Endothelial cell (in vitro differentiated cells): ENCODE measurements at places on chromosomes 2 and 18.
A peak's percentile ranks its signal among the peaks of the same experiment; 100 is the strongest.

DNA sequence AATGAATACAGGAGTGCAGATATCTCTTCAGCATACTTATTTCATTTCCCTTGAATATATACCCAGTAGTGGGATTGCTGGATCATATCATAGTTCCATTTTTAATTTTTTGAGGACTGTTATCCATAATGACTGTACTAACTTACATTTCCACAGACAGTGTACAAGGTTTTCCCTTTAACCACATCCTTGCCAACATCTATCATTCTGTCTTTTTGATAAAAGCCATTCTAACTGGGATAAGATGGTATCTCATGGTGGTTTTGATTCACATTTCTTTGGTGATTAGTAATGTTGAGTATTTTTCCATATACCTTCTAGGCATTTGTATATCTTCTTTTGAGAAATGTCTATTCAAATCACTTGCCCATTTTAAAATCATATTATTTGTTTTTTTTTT, 325.2 kb downstream of the CYP26B1 start:
- no peak for DNase-seq

- DNase-seq, result no peak
Measured at GRCh38 chr2:43360137-43360536, 133.7 kb upstream of the ZFP36L2 start.

- DNase-seq, result no peak
Measured at GRCh38 chr2:80326214-80326613, 21.7 kb upstream of the LRRTM1 start.

DNA sequence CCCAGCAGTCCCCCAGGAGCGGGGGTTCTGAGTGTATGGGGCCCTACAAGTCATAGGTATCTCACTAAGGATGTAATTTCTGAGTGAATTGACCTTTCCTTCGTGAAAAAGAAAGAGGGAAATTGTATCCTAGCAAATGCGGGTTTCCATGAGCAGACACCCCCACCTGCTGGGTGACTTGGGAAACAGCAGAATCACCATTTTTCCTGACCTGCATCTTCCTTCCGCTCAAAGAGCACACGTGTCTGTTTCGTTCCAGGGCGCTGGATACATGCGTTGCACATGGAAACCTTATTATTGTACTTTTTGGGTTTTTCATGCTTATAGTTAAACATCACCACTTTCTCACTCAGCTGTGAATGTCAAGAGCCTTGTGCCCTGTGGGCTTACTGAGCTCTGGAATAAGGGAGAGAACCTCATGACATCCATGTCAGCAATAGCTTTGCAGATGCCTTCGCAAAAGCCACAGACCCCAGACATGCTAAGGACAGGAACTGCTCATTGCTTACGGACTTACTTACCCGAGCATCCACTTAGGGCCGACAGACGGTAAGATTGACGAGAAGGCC, 132.8 kb downstream of the TPO start:
- DNase-seq, result peak; percentile 72

DNA sequence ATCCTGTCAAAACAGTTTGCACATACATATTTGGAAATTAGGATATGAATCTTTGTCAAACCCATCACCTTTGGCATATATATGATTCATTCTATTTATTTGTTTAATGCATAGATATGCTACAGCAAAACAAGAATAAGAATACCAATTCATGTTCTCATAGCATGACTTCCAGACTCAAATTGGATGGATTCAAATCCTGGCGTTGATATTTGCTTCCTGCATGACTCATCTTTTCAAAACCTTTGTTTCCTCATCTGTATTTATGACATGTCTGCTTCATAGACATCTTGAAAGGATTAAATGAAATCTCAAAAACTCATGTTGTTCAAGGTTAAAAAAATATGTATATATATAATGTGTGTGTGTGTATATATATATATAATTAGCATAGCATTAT, 261.3 kb downstream of the MBD5 start:
- DNase-seq, result no peak

GRCh38 chr2:213224366-213224765, 59.9 kb upstream of the SPAG16 start:
- no peak for DNase-seq

GRCh38 chr18:23226391-23226790, 91.1 kb downstream of the CABLES1 start:
- DNase-seq, result no peak

DNA sequence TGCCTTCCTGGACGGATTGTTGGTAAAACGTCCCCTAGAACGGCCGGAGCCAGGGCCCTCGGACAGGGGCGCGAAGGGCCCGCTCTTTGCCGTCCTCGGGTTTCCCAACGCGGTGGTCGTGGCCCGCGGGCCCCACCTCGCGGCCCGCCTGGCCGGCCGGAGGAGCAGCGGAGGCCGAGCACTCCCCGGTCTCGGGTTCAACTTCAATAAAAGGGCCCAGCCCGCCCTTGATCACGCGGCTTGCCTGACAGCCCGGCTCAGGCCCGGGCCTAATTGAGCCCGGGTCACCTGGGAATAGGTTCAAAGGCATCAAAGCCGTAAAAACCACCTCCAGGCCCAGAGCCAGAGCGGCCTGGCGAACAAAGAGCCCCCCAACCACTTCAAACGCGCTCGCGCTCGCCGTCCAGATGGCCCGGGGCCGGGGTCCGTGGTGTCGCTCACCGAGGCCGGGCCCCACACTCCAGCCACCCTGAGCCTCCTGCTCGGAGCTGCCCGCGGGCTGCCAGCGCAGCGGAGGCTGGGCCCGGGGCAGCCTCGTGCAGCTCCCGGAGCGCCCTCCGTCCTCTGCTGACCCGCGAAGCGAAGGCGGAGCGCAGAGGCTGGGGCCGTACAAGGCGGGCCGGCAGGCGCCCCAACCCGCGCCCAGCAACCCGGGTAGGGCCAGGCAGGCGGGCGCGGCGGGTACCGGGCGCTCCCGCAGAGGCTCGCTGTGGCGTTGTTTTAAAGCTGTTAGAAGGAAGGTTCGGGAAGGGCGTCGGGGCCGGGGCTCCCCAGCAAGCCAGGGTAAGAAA, 1.1 kb upstream of the TWIST2 start:
- DNase-seq, result no peak
